GM13977 (cell line): ENCODE measurements at places on chromosomes 3 and 15.

GRCh38 chr15:70210528-70210927, 112.8 kb upstream of the TLE3 start:
- no peak for DNase-seq

GRCh38 chr3:174442302-174442682, 416.8 kb upstream of the NAALADL2 start:
- DNase-seq, result no peak

DNA sequence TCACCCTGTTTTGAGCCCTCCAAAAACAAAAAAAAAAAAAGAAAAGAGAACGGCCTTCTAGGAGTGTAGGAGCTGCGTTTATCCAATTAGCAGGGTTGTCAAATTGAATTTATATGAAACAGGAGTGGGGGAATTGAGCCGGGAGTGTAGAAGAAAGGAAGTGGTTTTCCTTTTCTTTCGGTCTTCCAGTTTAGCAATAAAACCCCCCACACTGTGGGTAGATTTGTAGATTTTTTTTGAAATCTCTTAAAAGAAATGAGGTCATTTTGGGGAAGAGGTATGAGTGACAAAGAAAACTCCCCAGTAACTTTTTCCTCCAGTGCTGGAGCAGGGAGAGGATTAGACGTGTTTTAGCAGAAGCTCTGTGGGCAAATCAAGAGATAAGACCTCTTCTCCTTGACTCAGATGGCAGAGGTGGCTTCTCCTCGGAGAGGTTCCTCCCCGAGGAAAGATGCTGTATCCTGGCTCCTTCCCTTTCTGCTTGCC, 30.8 kb downstream of the BOC start:
- no peak for DNase-seq

DNA sequence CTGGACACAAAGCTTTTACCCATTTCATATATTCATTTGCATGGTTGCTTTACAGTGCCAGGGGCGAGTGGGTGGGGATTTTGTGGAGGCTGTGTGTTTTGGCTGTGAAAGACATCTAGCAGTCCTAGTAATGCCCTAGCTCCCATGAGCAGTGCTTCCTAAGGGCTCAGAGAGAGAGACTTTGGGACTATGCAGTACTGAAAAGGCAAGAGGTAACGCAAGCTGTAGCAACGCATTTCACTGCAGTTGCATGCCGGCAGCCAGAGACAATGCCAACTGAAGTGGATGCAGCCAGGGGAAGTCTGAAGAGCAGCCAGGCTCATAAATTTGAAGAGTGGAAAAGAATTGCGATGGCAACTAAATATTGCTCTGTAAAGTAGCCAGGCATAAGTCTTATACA, 27.4 kb upstream of the ATP10A start:
- no peak for DNase-seq

DNA sequence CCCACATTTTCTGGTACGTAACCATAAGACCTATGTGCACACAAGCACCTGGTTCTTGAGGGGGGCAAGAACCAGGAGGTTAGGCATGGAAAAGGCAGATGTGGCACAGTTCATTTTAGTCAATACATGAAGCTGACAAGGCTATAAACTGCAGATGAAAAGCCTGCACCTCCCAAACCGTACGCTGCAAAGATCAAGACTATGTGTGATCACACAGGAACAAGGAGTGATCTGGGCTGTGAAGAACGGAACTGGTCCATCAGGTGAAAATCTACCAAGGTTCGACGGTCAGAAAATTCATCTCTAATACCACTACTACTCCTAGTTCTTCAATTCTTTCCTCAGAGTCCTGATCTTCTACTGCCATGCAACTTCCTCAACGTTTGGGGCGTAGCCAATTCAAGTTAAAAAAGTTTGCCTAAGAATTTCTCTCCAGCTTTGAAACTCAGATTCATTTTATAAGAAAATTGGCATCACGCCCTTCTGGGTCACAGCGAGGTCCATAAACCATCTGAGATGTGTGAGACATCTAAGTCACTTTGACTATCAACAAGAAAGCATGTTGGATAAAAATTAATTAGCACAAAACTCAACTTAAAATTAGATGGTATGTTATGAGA, 41.9 kb downstream of the PLD1 start:
- no peak for DNase-seq

DNA sequence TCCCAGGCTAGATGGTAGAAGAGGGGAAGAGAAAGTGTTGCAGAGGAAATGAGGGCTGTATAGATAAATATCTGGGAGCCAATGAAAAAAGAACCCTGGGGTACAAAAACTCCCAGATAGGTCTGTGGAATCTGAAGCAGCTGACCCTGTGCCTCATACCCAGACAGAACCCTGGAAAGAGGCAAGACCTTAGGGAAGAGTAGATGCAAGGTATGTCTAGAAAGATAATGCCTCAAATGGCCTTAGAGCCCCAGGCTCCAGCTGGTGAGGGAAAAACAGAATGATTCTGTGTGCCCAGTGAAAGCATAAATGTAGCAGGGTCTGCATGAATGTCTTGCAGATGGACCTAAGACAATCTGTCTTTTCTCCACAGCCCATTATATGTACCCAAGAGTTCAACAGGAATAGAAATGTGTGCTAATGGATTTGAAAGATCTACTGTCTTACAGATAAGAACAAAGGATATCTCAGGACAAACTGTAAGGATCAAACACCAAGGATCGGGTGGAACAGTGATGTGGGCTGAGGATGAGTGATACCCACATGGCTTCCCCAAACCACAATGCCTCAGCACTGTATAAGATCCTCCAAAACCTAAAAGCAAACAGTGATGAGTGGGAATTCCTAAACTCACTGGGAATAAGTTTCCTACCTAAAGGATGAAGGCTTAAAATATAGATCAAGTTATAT, 58.8 kb downstream of the NCEH1 start:
- DNase-seq, result no peak

DNA sequence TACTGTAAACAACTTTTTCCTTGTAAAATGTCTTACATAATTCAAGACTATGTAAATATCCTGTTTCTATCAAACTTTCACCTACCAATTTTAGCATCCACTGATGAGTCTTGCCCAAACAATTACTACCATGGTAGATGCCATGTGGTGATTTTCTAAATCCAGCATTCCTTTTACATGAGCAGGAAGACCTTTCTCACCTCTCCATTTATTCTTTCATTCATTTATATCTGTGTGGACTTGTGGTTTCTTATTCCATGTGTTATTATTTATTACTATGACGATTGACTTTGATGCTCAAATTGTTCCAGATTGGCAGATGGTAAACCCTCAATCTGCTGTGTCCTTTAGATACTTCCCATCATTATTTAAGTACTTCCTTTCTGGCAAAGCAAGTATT, 62.4 kb downstream of the IFT57 start:
- no peak for DNase-seq

- no peak for DNase-seq
These were observed 57.8 kb downstream of the NEK10 start for GRCh38 chr3:27311400-27311799.

GRCh38 chr3:34305266-34305665, 506.8 kb downstream of the PDCD6IP start:
- no peak for DNase-seq

- no peak for DNase-seq
These were observed 322.4 kb upstream of the CBLB start for GRCh38 chr3:106191211-106191610.

DNA sequence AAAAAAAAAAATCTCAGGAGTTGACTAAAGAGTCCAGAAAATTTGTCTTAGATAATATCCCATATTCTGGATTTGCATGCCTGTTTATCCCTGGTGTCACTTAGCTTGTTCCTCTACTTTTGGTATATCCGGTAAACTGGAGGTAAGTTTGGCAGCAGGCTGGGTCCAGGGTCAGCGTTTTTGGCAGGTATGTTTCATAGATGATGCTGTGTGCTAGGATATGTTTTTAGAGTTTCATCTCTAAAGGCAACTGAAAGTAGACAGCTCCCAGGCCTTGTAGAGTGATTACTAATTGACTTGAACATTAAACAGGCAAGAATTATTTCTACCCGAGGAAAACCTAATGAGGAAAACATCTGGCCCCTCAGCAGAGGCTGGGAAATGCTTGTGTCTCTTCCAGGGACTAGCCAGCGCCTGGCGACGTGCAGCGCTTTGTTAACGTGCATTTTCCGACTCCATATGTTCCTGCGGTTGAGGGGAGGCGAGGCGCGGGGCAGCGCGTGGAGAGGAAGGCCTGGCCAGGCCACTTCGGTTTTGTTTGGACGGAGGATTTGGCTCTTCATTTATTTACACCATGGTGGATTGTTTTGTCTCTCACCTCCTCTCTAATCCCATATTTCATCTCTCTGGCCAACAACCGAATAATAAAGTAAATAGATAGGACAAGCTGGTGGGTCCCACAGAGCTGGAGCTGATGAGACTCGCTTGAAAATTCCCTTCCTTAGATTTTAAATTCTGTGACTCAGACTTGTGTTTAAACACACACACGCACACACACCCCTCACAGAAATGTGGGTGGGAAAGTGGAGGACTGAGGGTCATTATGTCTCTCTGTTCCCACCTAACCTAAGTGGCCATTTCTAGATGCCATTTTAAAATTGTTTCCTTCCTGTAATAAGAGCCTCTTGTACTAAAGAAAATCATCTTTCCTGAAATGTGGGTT, 65.3 kb downstream of the ASB7 start:
- DNase-seq, result no peak

DNA sequence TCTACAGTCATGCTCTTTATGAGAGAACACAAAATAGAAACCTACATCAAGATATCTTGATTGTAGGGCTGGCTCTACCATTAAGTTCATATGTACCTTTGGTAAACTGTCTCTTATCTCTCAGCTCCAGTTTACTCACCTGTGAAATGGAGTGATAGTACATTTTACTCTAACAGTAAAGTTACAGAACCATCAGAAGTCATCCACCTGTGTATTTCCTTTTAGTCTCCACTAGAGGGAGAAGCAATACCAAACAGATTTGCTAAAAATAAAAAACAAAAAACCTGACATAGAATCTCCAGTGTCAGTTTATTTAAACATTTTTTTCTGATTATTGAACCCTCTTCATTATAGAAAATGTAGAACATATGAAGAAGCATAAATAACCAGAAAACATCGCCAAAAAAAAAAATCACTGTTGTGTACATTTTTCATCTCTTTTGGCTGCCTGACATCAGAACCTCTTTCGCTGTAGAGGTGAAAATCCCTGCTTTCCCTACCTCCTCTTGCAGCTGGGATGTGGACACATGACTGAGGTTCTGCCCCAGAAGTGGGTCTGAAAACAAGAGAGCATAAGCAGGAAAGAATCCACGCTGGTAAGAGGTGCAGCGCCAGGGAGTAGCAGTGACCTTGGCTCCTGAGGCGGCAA, 48.7 kb upstream of the WDR72 start:
- peak; percentile 7 for DNase-seq

DNA sequence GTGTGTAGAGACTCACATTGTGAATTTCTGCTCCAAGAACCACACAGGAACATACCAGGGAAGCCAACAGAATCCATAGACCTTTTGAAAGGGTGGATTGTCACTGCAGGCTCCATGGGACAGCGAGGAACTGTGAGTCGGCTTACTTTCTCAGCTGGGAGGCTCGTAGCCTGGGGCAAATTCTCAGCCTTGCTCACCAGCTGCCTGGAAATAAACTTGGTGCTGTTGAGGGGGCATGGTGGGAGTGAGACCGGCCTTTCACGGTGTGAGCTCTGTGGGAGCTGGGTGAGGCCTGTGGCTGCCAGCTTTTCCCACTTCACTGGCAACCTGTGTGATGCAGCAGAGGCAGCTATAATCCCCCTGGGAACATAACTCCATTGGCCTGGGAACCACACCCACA, 146.6 kb upstream of the P2RY1 start:
- no peak for DNase-seq

DNA sequence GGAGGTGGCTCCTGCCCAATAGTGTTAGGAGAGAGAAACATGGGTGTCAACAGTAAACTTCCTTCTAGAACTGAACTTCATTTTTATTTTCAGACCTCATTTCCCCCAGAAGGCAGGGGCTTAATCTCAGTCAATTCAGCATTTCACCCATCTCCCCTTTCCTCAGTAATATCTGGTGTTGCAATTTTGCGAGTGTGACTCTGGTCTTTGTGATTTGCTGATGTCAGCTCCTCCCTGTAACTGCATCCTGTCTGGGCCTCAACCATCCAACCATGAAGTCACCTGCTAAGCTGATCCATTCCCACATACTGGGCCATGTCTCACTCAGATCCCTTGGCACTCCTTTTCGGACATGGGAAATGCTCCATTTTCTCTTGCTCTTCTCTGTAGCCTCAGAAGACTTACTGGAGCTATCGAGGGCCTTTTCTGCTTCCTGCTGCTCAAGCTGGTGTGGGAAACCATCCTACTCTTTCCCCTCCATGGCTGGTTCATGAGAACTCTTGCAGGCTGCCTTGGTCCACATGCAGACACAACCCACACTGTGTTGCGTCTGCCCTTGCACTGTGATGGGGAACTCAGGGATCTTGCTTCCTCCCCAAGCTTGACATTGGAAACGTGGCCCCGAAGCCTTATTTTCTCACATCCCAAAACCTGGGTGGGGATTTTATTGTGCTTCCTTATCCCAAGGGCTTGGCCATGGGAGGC, 24.6 kb downstream of the CCR4 start:
- no peak for DNase-seq

- DNase-seq, result no peak
These were observed 447.4 kb upstream of the NR2F2 start for GRCh38 chr15:95883064-95883463.

DNA sequence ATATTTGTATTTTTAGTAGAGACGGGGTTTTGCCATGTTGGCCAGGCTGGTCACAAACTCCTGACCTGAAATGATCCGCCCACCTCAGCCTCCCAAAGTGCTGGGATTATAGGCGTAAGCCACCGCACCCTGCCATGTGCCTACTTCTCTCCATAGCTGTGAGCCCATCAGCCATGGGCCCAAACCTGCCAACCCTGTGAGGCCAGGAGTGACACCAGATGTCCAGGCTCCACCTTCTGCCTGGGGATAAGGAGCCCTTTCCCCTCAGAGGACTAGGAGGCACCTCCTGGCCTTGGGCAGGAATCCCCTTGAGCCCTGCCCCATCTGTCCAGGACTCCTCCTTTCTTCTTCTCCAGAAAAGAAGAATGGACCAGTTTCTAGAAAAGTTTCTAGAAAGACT, 14.2 kb upstream of the RFT1 start:
- DNase-seq, result no peak

GRCh38 chr15:59885832-59886231, 118.3 kb upstream of the FOXB1 start:
- DNase-seq, result no peak

DNA sequence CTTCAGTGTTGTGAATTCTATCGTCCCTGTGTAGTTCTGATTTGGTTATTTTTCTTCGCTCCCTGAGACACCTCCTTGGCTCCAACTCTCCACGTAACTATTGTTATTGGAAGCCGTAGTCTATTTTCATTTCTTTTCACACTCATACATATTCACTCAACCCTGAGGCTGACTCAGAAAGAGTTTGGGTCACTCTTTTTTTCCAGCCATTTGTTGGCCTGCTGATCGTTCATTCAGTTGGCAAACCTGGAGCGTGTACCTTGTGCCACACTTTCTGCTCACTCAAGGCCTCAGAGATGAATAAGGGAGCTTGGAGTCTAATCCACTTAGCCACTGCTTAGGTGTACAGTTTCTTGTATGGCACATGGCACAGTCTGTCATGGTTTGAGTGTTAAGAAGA, 22.4 kb downstream of the GYG1 start:
- no peak for DNase-seq

- DNase-seq, result no peak
These were observed 38.4 kb upstream of the CGNL1 start for GRCh38 chr15:57337868-57338411.
